ENCODE measurements at places on chromosomes 7 and 10.

- DNase-seq = no peak
Measured at GRCh38 chr10:87696922-87697745, 37.5 kb downstream of the PAPSS2 start.

DNA sequence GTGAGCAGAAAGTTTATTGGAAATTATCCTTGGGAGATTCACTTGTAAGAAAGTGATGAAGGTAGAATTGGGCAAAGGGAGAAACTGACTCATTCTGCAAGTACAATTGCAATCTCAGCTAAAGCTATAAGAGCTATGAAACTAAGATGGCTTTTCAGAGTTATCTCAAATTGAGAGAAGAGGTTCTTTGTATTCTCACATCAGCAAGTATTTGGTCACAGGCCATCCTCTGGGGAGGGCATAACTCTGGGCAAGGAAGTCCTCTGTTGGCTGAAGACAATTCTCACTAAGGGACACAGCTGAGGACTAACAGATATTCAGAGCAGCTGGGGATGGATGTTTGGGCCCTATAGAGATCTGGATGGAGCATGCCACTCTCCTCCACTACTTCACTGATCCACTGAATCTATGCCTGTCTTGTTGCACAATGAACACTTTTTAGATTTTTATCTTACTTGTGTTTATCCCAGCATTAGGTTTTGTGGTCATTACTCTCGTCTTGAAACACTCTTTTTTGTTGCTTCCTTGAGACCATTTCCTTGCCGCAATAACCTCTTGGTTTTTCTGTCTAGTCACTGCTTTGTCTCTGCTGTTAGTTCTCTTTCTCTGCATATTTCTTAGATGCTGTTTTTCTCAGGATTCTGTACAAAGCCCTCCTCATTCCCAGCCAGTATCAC lies 115.1 kb downstream of the GNAI1 start:
- no peak for DNase-seq

DNA sequence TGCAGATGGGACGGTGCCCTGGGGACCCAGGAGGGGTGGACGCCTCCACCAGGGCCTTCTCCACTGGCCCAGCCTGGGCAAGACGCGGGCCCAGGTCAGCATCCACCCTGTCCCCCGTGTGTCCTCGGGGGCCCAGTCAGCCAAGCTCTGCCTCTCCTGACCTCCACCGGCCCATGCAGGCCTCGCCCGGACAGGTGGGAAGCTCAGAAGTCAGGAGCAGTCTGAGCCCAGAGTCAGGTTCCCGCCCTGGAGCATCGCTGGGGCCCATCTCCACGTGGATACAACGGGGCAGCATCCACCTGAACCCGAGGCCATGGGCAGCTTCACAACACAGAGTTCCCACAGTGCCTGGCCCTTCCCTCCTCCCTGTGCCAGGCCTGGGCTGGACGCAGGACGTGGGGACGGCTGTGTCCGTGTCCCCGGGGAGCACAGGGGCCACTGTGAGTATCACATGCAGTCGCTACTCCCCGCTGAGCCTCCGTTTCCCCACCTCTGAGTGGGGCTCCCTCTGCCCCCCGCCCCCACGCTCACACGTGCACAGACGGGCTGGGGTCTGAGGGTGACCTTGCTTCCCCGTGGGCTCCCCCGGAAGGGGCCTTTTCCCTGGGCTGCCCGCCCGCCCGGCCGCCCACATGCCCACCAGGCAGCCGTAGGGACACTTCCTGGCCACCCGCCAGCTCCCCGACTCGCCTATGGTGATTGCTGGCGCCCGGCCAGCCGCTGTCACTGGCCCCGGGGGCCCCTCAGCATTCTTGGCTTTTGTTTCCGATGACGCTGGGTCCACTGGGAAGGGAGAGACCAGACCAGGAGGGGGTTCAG lies 64.3 kb downstream of the PDGFA start:
- DNase-seq = no peak

DNA sequence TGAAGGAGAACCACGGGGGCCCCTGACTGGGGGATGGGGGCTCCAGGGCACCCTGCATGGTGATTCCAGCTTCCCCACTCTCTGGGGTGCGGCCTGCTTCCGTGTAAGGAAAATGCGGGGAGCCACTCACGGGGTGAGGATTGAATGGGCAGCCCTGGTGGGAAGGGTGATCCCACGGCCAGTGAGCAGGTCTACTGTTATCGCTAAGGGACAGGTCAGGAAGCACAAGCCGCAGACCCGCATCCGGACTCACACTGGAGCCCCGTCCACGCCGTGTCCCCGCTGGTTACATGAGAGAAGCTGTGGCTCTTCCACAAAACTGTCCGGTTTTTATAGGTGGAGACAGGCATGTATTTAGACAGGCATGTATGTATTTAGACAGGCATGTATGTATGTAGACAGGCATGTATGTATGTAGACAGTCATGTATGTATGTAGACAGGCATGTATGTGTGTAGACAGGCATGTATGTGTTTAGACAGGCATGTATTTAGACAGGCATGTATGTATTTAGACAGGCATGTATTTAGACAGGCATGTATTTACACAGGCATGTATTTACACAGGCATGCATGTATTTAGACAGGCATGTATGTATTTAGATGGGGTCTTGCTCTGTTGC lies 5.7 kb downstream of the PSMG3 start:
- no peak for DNase-seq

DNA sequence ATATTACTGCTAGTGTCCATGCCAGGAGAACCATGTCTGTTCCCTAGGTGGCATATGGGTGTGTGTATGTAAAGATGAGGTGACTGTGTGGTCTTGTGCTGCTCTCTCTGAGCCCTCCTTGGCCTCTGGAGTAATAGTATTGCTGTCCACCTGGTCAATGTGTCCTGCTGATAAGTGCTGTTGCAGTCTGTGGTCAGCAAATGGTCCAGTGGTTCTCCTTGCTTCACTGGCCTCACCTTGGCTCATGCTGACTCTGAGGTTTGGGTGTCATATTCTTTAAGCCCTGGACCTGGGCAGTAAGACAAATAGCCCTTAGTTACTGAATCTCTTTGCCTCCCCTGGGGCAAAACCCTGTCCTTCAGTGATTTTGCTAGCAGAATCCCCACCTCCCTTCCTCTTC lies 56.8 kb downstream of the TPST1 start:
- no peak for DNase-seq

- no peak for DNase-seq
Measured at GRCh38 chr10:100838986-100839385, 73.8 kb upstream of the SLF2 start.

DNA sequence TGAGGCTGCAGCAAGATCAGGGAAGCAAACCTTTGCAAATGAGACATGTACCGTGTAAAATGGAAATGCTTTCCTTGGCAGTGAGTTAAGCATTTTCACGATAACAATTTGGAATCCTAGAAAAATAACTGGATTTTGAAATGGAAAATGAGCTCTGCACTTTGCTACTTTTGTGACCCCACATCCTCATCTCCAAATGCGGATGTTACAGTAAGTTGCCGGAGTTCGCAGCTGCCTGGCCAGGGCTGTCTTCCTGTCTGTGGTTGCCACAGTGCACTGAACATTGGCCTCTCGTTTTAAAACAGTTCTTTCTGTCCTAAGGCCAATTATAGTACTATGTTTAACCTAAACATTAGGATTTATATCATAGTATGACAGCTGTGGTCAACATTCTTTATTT lies 136.2 kb upstream of the FZD8 start:
- DNase-seq = no peak

DNA sequence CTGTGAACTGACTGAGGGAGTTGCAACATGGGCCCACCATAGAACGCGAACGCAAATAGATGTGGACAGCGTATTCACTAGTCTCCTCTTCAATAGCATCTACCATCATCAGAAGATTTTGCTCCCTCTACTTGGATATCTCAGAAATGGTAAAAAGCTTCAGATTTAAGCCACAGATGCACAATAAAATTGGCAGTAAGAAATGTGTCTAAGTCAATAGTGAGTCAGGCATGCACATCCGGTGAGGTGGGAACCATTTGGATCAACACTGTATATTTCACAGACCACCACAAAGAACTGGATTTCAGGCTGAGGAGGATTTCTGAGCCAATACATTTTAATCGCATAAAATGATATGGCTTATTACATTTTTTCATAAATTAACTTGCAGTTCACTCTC lies 111.5 kb upstream of the ADAM12 start:
- DNase-seq = no peak

DNA sequence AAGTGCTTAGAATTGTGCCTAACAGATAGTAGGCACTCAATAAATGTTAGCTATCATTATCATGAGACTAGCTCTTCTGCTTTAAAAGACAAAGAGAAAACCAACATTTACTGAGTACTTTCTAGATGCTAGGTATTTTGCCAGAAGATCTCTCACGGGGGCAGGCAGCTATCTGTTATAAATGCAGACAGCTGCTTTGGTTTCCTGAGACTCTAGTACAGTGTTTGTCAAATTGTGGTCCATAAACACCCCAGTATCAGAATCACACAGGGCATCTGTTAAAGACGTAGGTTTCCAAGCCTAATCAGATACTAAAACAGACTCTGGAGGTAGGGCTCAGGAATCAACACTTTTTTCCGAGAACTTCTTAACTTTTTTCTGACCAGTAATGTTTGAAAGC lies 13.9 kb downstream of the FAM133B start:
- no peak for DNase-seq

GRCh38 chr10:132412316-132413192 lies 15.6 kb downstream of the PWWP2B start:
- no peak for DNase-seq

GRCh38 chr7:68147614-68148238 lies 1151.1 kb downstream of the TYW1 start:
- no peak for DNase-seq

DNA sequence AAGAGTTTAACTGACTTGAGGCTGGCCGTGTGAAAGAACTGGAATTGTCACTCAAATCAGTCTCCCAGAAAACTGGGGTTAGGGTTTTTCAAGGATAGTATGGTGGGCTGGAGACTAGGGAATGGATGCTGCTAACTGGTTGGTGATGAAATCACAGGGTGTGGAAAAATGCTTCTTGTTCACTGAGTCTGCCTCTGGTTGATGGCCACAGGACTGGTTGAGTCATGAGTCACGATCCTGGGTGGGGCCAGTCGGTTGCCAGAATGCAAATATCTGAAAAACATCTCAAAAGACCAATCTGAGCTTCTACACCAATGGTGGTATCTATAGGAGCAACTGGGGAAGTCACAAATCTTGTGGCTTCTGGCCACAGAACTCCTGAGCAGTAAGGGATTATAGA lies 16.3 kb upstream of the BAMBI start:
- no peak for DNase-seq

DNA sequence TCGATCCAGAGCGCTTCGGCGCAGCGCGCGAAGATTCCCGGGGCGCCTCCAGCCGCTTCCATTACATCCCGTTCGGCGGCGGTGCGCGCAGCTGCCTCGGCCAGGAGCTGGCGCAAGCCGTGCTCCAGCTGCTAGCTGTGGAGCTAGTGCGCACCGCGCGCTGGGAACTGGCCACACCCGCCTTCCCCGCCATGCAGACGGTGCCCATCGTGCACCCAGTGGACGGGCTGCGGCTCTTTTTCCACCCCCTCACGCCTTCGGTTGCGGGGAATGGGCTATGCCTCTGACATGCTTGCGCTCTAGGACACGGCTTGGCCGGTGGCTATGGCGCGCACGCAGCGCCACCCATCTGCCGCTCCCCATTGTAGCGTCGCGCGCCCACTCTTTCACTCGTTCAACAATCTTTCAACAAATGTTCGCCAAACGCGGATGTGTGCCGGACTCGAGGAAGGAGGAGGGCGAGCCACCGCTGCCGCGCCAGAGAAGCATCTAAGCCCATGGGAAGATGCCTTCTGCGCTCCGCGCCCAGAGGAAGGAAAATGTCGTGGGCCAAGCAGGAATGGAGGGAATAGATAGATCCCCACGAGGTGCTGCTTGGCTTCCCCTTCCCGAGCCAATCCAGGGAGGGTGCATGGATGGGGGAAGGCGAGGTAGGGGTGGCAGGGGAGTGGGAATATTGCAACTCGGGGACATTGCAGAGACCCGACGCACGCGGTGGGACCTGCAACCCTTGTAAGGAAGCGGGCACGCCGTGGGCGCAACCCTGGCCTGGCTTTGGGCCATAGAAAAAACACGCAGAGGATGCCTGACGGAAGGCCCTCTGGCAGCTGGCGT lies 5.1 kb upstream of the CYP26A1 start:
- DNase-seq = peak; percentile 76

DNA sequence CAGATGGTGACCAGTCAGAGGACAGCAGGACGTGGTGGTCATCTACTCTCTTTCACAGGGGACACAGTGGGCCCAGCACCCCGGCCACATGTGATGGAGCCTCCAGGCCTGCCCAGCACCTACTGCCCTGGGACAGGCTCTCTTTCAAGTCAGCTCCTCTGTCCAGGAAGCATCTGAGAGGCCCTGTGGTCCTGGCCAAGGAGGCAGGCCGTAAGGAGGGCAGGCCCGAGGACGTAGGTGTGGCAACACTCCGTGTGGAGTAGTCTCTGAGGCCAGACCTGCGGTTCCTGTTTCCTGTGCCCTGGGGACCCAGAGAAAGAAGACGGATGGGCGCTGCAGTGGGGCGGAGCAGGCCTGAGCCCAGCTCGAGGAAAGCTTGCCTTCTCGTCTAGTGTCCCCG lies 179.2 kb downstream of the EBF3 start:
- DNase-seq = peak; percentile 58

DNA sequence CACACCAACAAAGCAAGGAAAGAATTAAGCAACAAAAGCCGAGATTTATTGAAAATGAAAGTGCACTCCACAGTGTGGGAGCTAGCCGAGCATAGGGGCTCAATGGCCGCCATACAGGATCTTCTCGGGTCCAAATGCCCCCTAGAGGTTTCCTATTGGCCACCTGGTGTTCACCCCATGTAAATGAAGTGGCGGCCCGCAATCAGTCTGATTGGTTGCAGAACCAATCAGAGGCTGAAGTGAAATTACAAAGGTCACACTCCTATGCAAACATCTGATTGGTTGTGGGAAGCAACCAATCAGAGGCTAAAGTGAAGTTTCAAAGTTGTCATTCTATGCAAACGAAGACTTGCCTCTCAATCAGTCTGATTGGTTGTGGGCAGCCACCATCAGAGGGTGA lies 61.8 kb upstream of the SLC35B4 start:
- no peak for DNase-seq

GRCh38 chr7:116525298-116525912 lies 569 bp downstream of the CAV1 start:
- peak; percentile 84 for DNase-seq

GRCh38 chr10:116245156-116245555 lies 27.9 kb downstream of the GFRA1 start:
- no peak for DNase-seq

DNA sequence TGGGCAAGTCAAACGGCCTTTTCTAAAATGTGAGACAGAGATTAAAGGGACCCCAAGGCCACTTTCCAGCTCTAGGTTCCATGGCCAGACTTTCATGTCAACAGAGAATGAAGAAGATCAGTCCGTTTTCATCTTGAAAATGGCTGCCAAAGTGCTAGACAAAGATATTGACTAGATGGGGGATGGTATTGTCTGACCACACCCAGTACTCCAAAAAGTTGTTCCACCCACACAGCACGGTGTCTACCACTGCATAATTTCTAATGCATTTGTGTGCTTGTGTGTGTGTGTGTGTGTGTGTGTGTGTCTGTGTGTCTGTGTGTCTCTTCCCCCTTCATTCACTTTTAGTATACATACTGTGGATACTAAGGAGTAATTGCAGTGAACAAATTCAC lies 1.3 kb downstream of the COL1A2 start:
- DNase-seq = no peak

- DNase-seq = no peak
Measured at GRCh38 chr7:38699471-38699870, 68.3 kb upstream of the AMPH start.
